ENCODE measurements at places on chromosomes 3 and 15. TPM values are rescaled to one million over a fixed set of nuclear protein-coding genes. Genes with fewer than 3 reads are reported as not detected.

The TMCO5A gene
- not detected for total RNA-seq

GRCh38 chr3:5039585-5039984, 60.3 kb downstream of the BHLHE40 start:
- H3K27me3 ChIP-seq, result no peaks in the 10 kb centered on the region
- no peaks in the 10 kb centered on the region for H3K4me1 ChIP-seq
- H3K4me3 ChIP-seq, result no peak overlapping the region

GRCh38 chr3:114675104-114675503, 381.3 kb downstream of the TIGIT start:
- H3K4me1 ChIP-seq, result no peaks in the 10 kb centered on the region
- no peak overlapping the region for H3K27ac ChIP-seq
- no peaks in the 10 kb centered on the region for H3K36me3 ChIP-seq
- no peak for DNase-seq
- no peaks in the 10 kb centered on the region for H3K27me3 ChIP-seq

The ABI3BP gene
- 106 TPM for total RNA-seq

- no peak for DNase-seq
- no peak overlapping the region for H3K27ac ChIP-seq
- no peak overlapping the region for H3K4me3 ChIP-seq
- no peaks in the 10 kb centered on the region for H3K36me3 ChIP-seq
Measured at GRCh38 chr15:97678656-97679055, 281.8 kb upstream of the ARRDC4 start.

The TMEM158 gene
- not detected for total RNA-seq

DNA sequence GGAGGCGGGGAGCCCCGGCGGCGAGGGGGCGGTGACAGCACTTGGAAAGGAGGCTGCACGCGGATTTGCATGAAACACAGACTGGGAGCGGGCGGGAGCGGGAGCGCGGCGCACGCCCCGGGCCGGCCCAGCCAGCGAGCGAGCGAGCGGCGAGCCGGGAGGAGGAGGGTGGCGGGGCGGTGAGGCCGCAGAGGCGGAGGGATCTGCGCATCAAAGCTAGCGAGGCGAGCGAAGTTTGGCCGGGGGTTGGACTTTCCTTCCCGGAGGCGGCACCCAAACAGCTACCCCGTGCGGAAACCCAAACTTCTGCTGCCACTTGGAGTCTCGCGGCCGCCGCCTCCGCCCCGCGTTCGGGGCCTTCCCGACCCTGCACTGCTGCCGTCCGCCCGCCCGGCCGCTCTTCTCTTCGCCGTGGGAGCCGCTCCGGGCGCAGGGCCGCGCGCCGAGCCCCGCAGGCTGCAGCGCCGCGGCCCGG, at the start of gene SMAD3:
Gene SMAD3, plus strand, starts transcription at position 72 of the 475 bp plus-strand sequence. CDS start 553 bp downstream, outside the sequence.
- H3K36me3 ChIP-seq, result no peaks in the 10 kb centered on the region
- peak within 1 kb of the TSS; percentile 56 for H3K4me3 ChIP-seq
- DNase-seq, result peak; percentile 96
- H3K4me1 ChIP-seq, result peaks cover 34% of the 10 kb centered on the region
- peak within 1 kb of the TSS; percentile 85 for H3K27ac ChIP-seq

- H3K27me3 ChIP-seq, result no peaks in the 10 kb centered on the region
- H3K4me3 ChIP-seq, result no peak overlapping the region
- H3K4me1 ChIP-seq, result no peaks in the 10 kb centered on the region
- H3K36me3 ChIP-seq, result no peaks in the 10 kb centered on the region
- DNase-seq, result no peak
Measured at GRCh38 chr15:93583552-93583951, 494.5 kb upstream of the RGMA start.

- no peak overlapping the region for H3K27ac ChIP-seq
- no peak overlapping the region for H3K4me3 ChIP-seq
- H3K27me3 ChIP-seq, result no peaks in the 10 kb centered on the region
- H3K4me1 ChIP-seq, result peaks cover 20% of the 10 kb centered on the region
Measured at GRCh38 chr3:16240229-16241023, 24.3 kb downstream of the DPH3 start.

The FNDC3B gene
- total RNA-seq, result 167 TPM

The EFHB gene
- 0.17 TPM for total RNA-seq

The PPP1R14D gene
- total RNA-seq, result not detected

DNA sequence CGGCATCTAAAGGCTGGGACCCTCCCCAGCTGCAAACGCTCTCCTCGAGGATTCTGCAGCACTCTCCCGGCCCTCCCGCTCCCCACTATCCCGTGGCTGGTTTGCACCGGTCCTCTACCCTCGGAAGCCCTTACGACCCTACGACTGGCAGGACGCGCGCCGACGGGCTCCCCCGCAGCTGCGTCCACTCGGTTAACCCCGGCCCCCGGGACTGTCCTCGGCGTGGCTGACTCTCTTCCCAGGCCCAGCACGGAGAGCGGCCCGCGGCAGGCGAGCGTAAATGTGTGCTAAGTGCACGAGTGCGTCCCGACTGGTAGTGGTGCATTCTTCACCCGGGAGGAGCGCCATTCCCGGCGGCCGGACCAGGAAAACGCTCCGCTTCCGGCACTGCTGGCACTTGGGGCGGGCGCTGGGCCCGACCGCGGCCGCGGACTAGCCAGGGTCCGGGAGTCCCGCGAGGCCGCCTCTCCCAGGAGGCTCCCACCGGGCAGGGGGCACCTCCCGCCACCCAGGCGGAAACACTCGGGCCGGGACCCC, 508 bp downstream of the GORASP1 start:
- H3K4me3 ChIP-seq, result peak overlapping the region; percentile 64
- peaks cover 14% of the 10 kb centered on the region for H3K36me3 ChIP-seq
- peak; percentile 64 for DNase-seq
- no peaks in the 10 kb centered on the region for H3K27me3 ChIP-seq
- H3K27ac ChIP-seq, result peak overlapping the region; percentile 93

GRCh38 chr3:123586131-123586530, 1.3 kb upstream of the HACD2 start:
- no peaks in the 10 kb centered on the region for H3K36me3 ChIP-seq
- H3K27me3 ChIP-seq, result no peaks in the 10 kb centered on the region
- H3K27ac ChIP-seq, result no peak overlapping the region
- peak overlapping the region; percentile 91 for H3K4me3 ChIP-seq
- H3K4me1 ChIP-seq, result peaks cover 21% of the 10 kb centered on the region
- peak; percentile 49 for DNase-seq

DNA sequence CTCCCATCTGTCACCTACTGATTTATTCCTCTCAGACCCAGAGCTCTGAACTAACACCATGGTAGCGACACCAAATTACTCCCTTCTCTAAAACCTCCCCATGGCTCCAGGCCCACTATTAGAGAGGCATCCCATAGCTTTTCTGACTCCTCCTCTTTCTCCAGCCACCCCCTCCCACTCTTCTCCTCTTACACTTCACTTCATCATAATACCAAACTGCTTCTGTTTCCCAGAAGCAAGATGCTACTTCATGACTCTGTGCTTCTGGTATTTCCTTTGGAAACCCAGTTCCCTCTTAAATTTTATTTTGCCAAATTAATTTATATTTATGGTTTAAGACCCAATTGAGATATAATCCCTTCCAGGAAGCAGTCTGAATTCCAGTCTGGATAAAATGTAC, 465.1 kb upstream of the PDZRN3 start:
- no peaks in the 10 kb centered on the region for H3K27me3 ChIP-seq
- DNase-seq, result no peak
- no peak overlapping the region for H3K27ac ChIP-seq
- no peaks in the 10 kb centered on the region for H3K4me1 ChIP-seq

- peak; percentile 67 for DNase-seq
- no peaks in the 10 kb centered on the region for H3K27me3 ChIP-seq
- no peaks in the 10 kb centered on the region for H3K36me3 ChIP-seq
- H3K4me3 ChIP-seq, result no peak overlapping the region
Measured at GRCh38 chr15:69997813-69998212, 99.9 kb downstream of the TLE3 start.

The TM6SF1 gene
- total RNA-seq, result 25.0 TPM

- DNase-seq, result no peak
- H3K27me3 ChIP-seq, result no peaks in the 10 kb centered on the region
- H3K27ac ChIP-seq, result no peak overlapping the region
- no peaks in the 10 kb centered on the region for H3K4me1 ChIP-seq
- no peak overlapping the region for H3K4me3 ChIP-seq
Measured at GRCh38 chr15:67587754-67588153, 45.3 kb downstream of the MAP2K5 start.

DNA sequence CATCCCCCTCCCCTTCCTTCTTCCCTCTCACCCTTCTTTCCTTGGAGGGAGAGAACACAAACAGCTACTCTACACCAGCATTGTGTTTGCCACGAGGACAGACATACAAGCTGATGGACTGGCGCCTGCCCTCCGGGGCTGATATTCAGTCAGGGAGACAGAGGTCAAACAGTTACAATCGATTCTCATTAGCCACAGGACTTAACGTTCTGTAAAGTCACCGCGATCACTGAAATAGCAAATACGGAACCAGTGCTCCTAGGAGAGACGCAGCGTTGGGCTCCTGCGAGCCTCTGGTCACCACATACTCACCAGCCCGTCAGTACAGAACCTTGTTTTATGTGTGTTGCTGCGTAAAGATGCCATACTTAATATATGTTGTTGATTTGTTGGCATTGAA, 108.8 kb downstream of the LRRK1 start:
- H3K27me3 ChIP-seq, result no peaks in the 10 kb centered on the region
- H3K36me3 ChIP-seq, result no peaks in the 10 kb centered on the region
- no peak overlapping the region for H3K4me3 ChIP-seq
- no peak for DNase-seq
- H3K4me1 ChIP-seq, result peaks cover 15% of the 10 kb centered on the region
- no peak overlapping the region for H3K27ac ChIP-seq

The NMNAT3 gene
- 8.4 TPM for total RNA-seq

All from upper lobe of left lung (tissue), 6 donors.